ENCODE measurements at places on chromosomes 6 and 20.

DNA sequence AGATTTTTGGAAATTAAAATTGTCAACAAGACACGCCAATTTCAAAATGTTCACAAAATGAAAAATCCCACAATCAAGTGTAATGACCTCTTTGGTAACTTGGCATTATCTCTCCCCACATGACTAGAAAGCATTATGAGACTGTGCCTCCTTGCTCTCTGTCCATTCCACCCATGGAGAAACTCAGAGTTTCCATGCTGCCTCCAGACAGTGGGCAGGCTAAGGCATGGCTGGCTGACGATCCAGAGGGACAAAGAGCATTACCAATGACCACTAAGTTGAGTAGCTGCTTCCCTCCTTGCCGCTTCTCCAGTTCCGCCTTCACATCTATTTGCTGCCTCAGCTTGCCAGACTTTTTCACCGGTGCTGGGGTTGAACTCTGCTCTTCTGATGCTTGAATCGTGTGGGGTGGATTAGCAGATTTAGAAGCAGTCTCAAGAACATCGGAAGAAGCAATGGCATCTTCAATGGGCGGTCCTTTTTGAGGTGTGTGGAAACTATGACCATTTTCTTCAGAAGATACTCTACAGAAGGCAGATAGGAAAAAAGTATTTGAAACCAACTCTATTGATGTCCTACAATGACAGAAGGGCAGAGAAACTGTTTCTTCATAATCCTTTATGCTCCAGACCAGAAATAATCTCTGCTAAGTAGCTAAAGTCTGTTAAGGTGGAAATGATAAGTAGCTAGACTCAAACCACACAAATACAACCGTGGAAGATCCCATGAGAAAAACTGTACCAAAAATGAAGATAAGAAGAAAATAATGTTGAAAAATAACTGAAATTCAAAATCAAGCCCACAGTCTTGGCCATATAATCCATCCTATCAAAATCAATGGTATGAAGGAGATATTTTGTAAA, 47.5 kb upstream of the ALDH8A1 start:
- DNase-seq = no peak

GRCh38 chr20:31494131-31494530, 19.0 kb downstream of the REM1 start:
- DNase-seq = peak; percentile 46

DNA sequence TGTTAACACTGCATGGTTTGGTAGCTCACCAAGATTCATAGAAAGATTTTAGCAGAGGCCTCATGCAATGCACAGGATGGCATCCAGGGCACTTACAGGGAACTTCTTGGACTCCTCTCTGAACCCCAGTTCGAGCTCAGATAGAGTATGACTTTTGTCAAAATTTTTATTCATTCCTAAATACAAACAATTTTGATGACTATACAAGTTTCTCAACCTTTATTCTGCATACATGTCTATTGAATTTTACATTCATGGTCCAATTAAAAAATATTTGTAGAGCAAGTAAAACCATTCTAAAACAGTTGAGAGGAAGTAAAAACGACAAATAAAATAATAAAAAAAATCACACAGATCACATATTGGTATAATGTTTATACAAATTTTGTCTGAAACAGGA, 219.0 kb upstream of the MAN1A1 start:
- DNase-seq = no peak

GRCh38 chr20:57619051-57619831, 985 bp downstream of the ZBP1 start:
- DNase-seq = no peak

GRCh38 chr6:39962831-39963230, 28.6 kb upstream of the MOCS1 start:
- no peak for DNase-seq
